ENCODE measurements at places on chromosomes 6 and 20.

- no peak for DNase-seq
Observed at GRCh38 chr6:22043284-22043962, 253.4 kb downstream of the PRL start.

GRCh38 chr20:24746351-24746685, 202.8 kb upstream of the CST7 start:
- no peak for DNase-seq

DNA sequence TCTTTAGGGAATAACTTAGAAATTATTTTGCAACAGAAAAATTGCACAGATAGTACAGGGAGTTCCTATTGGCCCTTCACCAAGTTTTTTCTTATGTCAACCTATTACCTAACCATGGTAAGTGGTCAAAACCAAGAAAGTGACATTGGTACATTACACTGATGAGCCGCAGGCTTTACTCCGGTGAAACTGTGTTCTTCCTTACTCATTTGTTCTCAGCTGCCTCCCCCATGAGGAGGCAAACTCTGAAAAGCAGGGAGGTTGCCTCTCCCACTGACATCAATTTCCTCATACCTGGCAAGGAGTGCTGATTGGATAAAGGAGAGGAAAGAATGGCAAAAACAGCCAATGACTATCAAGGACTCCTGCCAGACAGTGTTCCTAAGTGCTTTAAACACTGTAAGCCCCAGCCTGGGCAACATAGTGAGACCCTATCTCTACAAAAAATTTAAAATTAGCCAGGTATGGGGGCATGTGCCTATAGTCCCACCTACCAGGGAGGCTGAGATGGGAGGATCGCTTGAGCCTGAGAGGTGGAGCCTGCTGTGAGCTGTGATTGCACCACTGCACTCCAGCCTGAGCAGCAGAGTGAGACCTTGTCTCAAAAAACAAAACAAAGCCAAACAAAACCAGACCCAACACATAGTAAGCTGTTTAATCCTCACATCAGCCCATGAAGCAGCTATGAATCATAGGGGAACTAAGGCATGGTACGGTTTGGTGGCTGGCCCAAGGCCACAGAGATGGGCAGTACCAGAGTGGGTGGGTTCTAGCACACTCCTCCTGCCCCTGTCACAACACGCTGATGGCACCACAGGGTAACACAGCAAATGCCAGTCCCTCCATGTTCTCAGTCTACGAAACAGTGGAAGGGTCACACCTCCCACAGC, 24.7 kb downstream of the C20orf203 start:
- no peak for DNase-seq

DNA sequence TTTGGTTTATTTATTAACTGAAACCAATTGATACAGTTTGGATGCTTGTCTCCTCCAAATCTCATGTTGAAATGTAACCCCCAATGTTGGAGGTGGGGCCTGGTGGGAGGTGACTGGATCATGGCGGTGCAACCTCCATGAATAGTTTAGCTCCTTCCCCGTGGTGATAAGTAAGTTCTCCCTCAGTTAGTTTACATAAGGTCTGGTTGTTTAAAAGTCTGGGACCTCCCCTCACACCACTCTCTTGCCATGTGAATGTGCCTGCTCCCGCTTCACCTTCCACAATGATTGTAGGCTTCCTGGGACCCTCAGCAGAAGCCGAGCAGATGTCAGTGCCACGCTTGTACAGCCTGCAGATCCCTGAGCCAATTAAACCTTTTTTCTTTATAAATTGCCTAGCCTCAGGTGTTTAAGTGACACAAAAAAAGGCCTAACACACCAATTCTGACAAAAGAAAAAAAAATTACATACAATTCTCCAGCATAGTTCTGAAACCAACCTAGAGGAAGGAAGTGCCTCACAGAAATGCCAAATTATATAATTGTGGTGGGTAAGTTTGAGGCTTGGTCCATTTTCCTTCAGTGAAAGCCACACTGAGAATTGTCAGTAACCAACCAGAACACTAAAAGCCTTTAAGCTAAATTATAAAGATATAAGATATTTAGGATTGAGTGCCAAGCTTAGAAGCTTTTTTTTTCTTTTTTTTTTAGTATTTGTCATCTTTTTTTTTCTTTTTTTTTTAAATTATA, 15.0 kb downstream of the MAP7 start:
- DNase-seq: no peak

DNA sequence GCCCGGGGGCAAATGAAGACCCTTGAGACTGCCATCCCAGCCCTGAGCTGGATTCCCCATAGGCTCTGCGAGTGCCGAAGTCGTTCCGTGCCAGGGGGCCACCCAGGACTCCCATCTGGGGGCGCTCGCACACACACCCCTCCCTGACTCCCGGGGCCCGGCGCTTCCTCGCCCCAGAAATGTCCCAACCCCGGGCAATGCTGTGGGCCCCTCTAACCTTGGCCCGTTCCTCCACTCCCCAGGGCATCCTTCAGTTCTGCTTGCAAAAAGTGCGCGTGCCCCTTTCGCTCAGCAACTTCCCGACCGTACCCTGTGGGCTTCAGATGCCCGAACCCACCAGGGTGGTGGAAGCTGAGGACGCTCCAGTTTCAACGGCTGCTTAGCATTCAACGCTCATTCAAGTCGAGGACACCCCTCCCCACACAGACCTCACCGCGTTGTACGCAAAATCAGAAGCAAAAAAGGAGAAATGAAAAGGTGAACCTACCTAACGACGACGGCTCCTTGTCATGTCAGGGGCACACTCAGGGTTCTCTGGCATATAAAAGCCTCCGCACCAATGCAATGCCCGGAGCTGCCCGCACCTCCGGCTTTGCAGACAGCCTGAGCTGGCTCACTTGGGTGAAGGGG, 25.3 kb downstream of the RIPOR2 start:
- DNase-seq: no peak

DNA sequence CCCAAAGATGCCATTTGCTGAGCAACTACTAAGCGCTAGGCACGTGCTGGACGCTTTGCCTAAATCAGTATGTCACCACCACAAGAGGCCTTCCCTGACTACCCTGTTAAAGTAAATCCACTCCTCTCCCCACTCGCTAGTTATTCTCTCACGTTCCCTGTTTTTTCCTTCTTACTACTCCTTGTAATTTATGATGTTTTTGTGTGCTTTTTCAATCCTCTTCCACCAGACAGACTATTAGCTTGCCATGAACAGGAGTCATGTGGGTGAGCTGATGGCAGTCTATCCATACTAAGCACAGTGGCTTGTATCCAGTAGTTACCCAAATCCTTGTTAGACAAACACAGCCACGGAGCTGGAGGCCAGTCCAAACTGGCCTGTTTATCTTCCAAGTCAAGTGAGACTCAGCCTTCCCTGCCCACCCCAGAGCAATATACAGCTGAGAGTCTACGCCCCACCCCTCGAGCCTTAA, 41.2 kb downstream of the C6orf132 start:
- DNase-seq: no peak

DNA sequence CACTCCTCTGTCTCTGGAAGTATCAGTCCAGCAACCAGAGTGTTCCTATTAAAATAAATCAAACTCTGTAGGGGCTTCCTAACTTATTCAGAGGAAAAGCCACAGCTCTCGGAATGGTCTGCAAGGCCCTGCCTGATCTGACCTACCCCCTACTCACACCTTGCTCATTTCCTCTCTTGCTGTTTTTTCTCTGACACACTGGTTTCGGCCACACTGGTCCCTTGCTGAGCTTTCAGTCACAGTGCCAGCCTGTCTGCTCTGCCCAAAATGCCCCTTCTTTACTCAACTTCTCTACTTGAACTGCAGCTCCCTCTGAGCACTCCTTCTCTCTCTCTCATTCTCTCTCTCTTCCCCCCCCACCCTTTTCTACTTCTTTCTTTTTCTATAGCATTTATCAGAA, 430.2 kb downstream of the UTRN start:
- no peak for DNase-seq

- DNase-seq: no peak
Observed at GRCh38 chr6:137045222-137045789, 541 bp upstream of the IL20RA start.

DNA sequence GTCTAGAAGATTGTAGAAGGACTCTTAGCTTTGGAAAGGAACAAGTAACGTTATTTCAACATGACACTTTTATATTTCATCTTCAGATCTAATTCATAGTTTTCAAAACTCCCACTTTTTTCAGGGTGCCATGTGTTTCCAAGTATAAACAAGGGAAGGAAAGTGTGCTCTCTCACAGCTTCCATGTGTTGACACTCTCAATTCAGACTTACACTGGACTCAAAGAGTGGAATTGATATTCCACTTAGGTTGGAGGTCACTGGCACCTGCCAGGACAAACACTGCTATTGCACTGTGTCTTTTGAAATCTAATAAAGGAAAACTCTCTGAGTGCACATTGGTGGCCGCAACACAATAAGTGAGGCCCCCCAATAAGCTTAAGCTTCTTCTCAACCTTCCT, 22.5 kb upstream of the SAMD3 start:
- DNase-seq: no peak

DNA sequence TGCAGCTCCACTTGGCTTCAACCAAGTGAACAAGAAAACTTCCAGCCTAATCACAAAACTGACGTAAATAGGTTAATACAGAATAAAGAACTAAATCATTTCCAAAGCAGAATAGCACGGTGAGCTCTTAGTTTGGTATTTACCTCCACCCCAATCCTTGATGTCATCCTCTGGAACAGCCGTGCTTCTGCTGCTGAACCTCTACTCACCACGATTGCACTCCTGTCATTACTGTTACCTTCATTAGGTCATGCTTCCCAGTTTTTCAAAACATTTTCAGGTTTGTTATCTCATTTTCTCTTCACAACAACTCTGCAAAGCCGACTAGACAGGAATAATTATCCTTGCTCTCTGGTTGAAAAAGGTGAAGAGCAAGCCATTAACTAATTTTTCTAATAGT, 15.6 kb upstream of the PLEKHG1 start:
- DNase-seq: no peak

Measured in foreskin melanocyte (primary cell).